ENCODE measurements at places on chromosomes 3 and 15.

GRCh38 chr3:65712140-65712539 lies 326.6 kb downstream of the MAGI1 start:
- DNase-seq, result no peak

- no peak for DNase-seq
Observed at GRCh38 chr15:94547711-94548110, 316.4 kb downstream of the MCTP2 start.

DNA sequence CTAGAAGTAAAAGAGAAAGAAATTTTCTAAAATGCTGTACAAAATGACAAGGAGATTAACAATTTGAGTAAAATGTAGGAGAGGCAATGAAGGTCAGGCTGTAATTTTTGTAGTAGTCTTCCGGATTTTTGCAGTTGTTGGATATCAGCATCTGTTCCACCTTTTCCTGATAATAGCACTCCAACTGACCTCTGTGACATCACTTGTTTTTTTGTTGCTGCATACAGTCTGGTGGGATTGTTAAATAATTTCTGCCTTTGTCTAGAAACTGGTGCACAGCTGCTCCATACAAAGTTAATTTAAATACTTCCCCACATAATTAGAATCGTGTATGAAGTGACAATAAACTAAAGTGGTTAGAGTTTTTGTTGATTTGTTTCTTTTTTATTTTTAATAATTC lies 731.4 kb downstream of the PLOD2 start:
- no peak for DNase-seq

GRCh38 chr3:113035387-113035982 lies 44.7 kb downstream of the GTPBP8 start:
- DNase-seq, result peak; percentile 54

GRCh38 chr15:48091522-48091921 lies 29.3 kb upstream of the SLC24A5 start:
- DNase-seq, result no peak

DNA sequence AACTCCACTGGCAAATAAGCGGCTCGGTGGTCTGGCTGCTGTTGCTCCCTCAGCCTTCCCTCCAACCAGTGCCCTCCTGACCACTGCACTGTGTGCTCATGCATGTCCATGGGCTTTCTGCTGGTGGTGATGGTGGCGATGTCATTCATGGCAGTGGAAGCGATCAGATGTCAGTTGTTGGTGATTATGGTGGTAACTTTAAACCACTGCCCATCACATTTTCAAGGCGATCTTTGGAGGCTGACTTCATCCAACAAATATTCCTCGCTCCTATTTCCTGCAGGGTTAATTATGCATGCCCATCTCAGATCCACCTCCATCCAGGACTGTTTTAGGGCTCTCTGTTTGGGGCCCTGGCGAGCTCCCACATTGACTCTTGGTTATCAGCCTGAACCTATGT lies 13.4 kb upstream of the HCN4 start:
- no peak for DNase-seq

- no peak for DNase-seq
Observed at GRCh38 chr3:73563896-73564582, 60.7 kb downstream of the PDZRN3 start.

GRCh38 chr3:153099131-153099530 lies 62.9 kb upstream of the RAP2B start:
- no peak for DNase-seq

DNA sequence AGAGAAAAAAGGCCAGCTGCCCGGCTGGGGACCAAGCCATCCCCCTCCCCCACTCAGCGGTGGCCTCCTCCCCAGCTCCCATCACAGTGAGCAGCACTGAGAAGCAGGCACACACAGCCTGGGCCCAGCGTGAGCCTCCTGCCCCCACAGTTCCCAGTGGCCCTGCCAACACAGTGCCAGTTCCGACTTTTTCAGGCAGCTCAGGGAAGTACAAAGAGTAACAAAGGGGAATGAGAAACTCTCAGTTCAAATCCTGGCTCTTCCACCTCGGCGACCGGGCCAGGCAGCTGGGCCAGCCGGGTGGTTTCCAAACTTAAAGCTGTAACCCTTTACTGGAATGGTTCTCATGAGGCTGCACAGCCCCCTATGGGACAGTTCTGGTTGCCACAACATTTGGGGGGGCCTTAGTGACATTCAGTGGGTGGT lies 18.5 kb downstream of the TNK2 start:
- DNase-seq, result no peak

- no peak for DNase-seq
Observed at GRCh38 chr3:72352176-72352575, 496.1 kb downstream of the SHQ1 start.

GRCh38 chr15:88874275-88874674 lies 21.1 kb downstream of the HAPLN3 start:
- no peak for DNase-seq

DNA sequence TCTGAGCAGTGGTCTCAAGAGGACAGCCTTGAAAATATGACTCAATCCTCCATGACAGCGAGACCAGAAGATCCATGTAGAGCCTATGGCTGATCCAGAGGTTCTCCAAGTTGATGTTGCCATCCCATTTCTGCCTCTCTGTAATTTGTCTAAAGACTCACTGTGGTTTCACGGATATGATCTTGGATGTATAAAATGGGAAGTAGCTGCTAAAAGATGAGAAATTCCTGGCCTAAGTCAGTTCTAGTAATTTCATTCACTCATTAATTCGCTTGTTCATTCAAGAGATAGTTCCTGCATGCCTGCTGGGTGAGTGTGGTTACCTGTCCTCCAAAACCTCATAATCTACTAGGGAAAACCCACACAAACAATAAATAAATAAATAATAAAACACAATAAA lies 145.9 kb downstream of the TNIK start:
- DNase-seq, result no peak

- peak; percentile 6 for DNase-seq
Observed at GRCh38 chr3:155418407-155418806, 124.9 kb upstream of the STRIT1 start.

- DNase-seq, result no peak
Observed at GRCh38 chr3:80374423-80374822, 606.6 kb upstream of the ROBO1 start.

GRCh38 chr15:57502116-57502515 lies 89.6 kb upstream of the MYZAP start:
- no peak for DNase-seq

GRCh38 chr3:64509206-64509605 lies 178.6 kb downstream of the ADAMTS9 start:
- DNase-seq, result no peak

- DNase-seq, result no peak
Observed at GRCh38 chr15:77495838-77496596, 75.3 kb downstream of the HMG20A start.

- no peak for DNase-seq
Observed at GRCh38 chr3:126127452-126127851, 43.5 kb upstream of the SLC41A3 start.

GRCh38 chr3:126352476-126353454 lies 4.4 kb downstream of the KLF15 start:
- DNase-seq, result no peak

- DNase-seq, result no peak
Observed at GRCh38 chr3:61796911-61797310, 235.5 kb downstream of the PTPRG start.

- no peak for DNase-seq
Observed at GRCh38 chr3:71551311-71551919, 32.1 kb downstream of the FOXP1 start.

DNA sequence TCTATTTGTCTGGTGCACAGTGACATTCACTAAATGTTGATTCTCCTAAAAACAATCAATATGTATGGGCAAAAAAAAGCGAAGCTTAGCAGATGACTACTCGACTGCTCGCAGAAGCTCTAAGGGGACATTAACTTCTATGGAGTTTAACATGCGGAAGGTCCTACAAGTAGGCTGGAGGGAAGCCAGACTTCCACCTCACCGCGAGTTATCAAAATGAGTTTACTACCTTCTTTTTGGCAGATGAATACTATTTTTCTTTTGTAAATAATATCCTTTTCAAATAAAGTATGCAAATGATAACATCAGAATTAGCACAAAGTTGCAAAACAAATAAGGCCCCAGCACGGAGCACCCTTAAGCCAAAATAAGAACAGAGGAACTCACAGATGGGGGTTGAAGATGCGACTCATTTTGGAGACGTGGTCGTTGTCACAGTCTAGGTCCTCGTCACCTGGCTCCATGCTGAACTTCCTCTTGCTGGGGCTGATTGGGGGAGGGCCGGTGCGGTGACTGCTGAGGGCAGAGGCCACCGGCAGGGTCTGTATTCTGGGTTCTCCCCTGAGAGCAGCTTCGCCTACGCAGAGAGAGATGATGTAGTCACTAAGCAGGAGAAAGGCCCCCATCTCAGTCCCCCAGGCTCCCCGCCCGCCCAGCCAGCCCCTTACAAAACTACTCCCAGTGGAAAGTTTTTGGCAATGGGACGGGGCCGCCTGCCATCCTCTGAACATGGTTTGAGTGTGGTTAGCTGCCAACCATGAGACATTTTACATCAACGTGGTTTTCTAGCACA lies 42.1 kb downstream of the VGLL4 start:
- DNase-seq, result no peak

- DNase-seq, result no peak
Observed at GRCh38 chr3:15512166-15512565, 9.3 kb downstream of the COLQ start.

DNA sequence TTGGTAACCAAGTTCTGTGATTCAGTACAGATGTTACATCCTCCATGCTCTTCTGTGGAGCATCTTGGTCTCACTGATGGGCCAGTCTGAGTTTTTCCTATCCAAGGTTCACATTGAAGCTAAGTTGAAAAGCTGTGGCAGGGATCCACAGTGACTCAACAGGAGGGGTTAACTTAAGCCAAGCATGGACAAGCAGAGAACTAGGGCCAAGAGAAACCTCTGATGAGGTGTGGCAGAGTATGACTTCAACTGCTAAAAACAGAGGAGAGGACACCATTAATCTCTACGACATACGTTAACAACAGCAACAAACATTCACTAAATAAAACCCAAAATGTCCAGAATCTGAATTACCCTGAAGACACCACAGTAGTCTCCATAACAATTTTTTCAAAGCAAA lies 268.1 kb upstream of the UBE2E2 start:
- no peak for DNase-seq

- DNase-seq, result peak; percentile 14
Observed at GRCh38 chr3:63228677-63229076, 49.4 kb upstream of the SYNPR start.

- no peak for DNase-seq
Observed at GRCh38 chr3:34998902-34999301, 640.4 kb upstream of the ARPP21 start.

GRCh38 chr3:55483196-55484095 lies 3.7 kb downstream of the WNT5A start:
- peak; percentile 27 for DNase-seq

DNA sequence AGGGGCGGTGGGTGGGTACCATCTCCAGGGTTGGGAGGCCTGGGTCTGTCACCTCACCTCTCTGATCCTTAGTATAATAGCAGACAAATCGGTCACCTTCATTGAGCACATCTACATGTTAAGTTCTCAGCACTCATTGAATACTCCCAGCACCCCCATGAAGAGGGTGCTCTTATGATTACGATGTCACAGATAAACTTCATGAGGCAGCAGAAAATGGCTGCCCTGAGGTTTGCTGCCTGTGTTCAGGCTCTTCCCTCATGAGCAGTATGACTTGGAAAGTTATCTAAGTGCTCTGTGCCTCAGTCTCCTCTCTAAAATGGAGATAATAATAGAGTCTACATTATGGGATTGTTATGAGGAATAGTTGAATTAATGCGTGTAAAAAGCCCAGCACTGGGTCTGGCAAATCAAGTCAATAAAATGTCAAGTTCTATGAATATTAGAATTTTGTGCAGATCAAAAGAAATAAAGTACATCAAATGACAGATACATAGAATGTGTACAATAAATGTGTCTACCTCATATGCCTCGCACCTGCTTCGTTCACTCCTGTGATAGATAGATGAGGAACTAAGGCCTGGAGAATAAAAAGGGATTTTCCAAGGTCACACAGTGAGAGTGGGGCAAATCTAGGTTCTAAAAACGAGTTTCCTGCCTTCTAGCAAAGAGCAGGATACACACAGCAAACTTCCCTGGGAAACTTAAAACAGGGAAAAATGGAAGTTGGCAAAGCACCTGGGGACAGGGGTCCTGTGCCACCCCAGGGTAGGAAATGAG lies 142.2 kb upstream of the MRPS22 start:
- DNase-seq, result no peak

DNA sequence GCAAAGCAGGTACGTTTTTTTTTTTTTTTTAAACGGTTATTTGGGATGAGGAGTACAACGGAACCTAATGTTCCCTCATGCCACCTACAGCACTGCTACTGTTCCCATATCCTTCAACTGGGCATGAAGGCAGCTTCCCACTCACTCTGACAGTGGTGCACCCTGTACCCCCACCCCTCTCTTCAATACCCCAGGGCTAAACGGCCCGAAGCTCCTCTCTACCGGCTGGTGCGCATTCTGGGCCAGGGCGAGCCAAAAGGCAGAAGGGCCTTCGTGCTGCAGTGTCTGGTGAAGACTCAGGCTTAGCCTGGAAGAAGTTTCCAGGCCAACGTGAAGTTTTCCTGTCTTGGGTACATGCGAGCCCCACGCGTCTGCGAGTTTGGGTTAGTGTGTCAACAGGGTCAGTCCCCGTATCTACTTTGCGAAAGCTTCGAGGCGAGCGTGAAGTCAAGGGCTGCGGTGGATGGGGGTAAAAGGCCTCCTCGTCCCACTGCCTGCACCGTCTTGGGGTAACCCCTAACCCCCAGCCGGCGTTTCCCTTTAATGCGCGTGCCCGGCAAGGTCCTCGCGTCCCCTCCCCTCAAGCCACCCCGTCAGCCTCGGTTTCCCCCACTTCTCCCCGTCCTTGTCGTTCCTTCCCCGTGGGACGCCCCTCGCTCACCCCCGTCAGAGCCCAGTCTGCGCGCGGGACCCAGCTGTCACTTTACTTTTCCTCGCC lies 765 bp upstream of the UBE2E2 start:
- no peak for DNase-seq

DNA sequence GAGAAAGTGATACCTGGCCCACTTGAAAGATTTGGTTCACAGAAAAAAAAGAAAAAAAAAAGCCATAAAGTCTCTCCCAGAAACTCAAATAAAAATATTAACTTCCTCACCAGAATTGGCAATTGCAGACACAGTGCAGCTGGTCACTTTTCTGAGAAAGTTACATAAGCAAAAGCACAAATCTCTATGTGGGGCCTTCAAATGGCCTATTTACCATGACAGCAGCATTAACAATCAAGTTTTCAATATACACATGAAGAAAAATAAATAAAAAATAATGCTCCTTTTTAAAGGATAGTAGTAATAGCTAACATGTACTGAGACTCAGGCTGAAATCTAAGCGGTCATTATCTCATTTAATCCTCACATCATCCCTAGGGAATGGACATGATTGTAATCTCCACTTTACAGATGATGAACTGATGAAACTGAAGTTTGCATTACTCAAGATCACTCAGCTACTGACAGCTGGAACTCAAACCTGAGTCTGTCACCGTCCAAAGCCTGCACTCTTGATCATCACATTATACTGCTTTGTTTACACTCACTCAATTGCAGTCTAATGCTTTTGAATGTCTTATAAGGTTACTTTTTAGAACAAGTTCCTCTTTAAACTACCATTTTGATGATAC lies 3.3 kb downstream of the NPTN start:
- no peak for DNase-seq

GRCh38 chr15:35393398-35393797 lies 152.6 kb downstream of the DPH6 start:
- no peak for DNase-seq

GRCh38 chr3:156658732-156659090 lies 15.7 kb upstream of the TIPARP start:
- DNase-seq, result no peak
